ENCODE measurements at places on chromosomes 5 and 9.

DNA sequence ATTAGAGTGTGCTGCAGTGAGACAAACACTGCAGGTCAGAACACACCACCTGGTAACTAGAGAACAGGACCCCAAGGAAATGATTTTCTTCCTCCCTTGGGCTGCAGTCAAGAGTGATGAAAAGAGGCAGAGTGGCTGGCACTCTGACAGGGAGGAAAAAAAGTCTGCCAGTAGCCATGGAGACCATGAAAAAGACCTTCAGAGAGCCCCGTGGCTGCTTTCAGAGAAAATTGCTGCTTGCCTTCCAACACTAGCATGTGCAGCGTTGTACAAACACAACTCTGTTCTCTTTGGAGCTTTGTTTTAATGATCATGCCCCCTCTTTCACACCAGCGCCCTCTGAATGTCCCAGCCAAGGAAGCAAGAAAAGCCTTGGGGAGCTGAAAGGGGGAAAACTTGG, 68.8 kb downstream of the ANKRD55 start:
- no peak for DNase-seq

DNA sequence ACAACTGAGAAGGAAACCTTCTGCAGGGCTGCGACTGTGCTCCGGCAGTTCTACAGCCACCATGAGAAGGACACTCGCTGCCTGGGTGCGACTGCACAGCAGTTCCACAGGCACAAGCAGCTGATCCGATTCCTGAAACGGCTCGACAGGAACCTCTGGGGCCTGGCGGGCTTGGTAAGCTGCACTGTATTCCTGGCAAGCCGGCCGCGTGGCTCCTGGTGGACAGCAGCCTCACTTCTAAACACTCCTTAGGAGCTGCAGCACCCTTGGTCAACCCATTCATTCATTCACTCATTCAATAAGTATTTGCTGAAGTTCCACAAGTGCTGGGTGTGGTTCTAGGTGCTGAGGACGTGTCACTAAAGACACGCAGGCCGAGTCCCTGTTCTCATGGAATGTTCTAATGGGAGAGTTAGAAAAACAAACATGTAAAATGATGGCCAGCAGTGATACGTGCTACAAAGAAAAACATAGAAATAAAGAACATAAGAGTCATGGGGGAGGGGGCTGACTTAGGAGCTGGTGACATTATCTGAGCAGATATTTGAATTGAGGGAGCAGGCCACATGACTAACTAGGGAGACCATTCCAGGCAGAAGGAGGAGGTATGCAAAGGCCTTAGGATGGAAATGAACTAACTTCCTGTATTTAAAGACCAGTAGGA, 6.1 kb downstream of the IL4 start:
- no peak for DNase-seq

DNA sequence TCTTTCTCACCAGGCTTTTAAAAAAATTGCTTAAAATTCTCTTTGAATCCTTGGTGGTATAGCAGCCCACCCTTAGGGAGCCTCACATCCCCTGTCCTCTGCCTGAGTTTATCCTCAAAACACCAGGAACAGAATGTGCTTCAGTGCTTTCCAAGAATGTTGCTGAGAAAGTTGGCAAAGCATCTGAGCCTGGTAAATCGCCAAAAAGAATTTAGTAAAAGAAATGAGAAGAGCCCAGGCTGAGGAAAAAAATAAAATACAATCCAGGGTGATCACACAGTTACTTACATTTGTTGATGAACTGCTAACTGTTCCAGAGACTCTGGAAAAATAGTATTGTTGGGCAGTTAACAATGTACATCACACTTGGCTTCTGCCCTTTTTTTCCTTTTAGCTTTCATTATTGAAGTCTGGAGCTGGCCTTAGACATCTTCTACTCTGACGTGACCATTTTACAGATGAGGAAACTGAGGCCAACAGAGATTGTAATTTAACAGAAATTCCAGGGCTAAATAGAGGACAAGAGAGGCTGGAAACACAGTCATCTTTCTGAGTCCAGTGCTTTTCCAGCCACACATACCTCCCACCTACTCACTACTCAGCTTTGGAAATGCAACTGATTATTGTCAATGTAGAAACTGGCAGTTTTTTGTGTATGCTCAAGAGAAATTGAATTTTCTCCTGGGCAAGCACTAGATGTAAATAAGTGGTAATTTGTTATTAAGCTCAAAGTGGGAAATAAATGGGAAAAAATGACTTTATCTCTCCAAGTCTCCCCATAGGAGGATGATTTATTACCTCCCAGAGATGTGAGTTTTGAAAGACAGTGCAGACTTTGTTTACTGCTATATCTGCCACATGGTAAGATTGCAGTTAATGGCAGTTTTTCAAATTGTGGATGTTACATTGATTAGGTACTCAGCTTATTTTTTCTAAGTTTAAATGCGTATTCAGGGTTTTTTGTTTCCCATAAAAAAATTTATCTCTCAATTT, 86.7 kb upstream of the ALDH1A1 start:
- peak; percentile 22 for DNase-seq

DNA sequence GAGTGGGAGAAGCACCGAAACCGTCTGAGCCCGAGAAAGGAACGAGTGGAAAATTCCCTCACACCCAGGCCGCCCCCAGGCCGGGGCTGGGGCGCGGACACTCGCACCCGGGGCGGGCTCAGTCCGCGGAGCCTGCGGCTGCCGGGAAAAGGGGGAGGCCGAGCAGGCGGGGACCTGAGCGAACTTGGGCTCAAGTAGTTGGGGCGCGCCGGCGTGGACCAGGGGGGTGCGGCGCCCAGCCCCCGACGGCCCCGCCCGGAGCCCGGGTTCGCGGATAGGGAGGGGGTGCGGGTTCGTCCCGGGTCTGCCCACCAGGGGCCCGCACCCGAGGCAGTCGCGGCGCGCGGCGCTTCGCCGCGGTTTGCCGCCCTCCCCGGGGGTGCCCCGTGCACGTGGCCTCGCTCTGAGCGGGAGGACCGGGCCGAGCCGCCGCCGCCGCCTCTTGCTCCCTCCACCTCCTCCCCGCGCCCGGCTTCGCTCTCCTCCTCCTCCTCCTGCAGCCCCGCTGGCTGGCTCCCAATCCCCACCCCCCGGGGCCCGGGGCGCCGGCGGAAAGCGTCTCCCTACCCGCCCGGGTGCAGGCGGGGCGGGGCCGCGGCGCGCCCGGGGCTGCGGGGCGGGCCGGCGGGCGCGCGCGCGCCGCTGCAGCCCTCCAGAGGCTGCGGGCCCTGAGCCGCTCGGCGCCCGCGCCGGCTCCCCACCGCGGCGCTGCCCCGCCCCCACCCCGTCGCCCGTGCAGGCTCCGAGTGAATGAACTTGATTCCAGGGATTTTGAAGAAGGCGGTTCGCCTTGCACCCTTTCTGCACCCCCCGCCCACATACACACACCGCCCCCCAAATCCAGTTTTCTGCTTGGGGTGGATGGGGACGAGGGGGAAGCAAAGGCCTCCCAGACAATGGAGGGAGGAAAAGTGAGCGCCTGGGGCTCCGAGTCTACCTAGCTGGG, 1.3 kb upstream of the NFIB start:
- no peak for DNase-seq

DNA sequence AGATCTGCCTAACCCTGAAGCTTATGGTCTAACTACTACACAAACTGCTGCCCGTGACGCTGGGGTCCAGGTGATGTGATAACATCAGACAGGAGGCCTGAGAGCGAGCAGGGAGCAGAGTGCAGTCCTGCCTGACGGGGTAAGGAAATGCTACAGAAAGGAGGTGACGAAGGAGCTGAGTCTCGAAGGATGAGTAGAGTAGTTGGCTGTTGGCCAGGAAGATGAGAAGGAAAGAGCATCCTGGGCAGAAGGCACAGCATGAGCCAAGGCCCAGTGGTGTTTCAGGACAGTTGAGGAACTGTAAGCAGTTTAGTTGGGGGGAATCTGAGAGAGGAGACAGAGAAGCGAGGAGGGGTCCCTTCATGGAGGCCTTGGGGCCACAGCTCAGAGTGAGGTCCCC, 136.0 kb upstream of the TBC1D2 start:
- no peak for DNase-seq

GRCh38 chr5:130324953-130325671, 420.8 kb downstream of the CHSY3 start:
- no peak for DNase-seq

- no peak for DNase-seq
Observed at GRCh38 chr5:168327451-168327850, 36.0 kb downstream of the WWC1 start.

DNA sequence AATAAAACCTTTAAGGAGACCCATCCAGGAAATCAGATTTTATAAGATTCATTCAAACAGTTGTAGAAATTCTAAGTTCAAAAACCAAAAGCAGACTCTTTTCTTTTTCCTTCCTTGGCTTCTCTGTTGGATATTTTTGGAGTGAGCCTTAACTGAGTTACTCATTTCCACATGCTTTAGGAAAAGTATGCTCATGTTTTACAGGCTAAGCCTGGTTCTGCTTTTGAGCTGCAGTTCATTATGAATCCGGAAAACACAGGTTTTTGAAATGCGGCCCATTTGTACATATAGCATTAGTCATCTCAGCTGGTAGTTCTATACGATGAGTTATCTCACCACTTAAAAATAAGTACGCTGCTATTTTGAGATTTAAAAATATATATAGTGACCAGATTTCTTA, 156.6 kb upstream of the DMRT1 start:
- DNase-seq, result no peak

DNA sequence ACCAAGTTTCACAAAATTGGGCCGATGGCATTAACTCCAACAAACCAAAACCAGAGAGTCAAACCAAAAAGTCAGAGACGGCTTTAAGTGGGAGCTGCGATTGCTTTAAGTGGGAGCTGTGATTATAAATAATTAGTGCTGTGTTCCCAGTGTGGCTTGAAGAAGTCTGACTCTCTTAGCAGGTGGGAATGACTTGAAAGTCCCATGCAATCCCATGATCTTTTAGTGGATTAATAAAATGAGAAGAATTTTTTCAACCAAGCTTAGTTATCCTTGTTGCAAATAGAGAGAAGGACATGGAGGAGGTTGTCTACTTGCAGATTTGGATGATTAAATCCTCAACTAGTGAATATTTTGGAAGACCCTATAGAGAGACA, 68.5 kb downstream of the MYO10 start:
- DNase-seq, result no peak

GRCh38 chr9:35042081-35042604, 30.3 kb downstream of the VCP start:
- no peak for DNase-seq

- DNase-seq, result no peak
Observed at GRCh38 chr9:72333709-72334108, 31.3 kb downstream of the ZFAND5 start.

DNA sequence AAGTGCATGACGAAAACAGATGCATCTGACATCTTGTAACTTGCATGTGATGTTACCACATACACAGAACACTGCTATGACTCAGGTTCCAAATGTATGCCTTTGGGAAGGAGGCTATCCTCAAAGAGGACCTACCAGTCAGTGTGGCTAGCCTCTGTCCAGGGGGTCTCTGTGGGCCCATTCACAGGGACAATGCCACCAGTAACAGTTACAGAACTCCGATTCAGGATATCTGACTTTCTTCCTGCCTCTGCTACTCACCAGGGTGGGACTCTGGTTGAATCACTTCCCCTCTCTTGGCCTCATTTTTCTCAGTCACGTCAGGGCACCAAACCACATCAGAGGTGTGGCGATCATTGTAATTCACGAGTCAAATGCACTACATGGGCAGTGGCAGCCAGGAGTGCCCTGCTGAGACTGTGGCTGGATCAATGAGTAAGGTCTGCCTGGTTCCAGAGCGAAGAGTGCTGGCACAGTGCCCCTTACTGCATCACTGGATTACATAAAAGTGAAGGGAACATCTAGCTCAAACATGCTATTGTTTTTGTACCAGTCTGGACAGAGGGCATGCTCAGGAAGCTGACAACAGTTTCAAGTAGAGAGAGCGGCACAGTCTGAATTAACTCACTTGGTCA, 13.2 kb downstream of the ATOX1 start:
- peak; percentile 71 for DNase-seq

GRCh38 chr5:31068287-31068686, 125.2 kb upstream of the CDH6 start:
- no peak for DNase-seq

GRCh38 chr5:78345485-78345884, 14.9 kb upstream of the SCAMP1 start:
- DNase-seq, result no peak

DNA sequence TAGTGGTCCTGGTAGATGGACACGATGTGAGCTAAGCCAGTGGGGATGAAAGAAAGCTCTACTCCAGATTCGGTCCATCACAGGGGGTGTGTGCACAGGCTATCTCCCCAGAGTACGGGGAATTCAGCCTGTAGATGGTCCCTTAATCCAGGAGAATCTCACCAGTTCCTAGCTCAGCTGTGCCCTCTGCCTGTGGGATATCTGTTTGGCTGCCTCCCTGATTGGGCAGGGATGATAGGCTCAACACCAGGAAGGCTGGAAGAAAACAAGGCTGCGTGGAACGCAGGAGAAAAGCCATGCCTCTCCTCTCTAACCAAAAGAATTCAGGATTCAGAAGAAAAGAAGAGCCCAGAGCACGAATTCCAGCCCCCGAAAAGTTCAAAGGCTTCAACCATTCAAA, 40.9 kb downstream of the VLDLR start:
- no peak for DNase-seq

- DNase-seq, result no peak
Observed at GRCh38 chr5:74542482-74542881, 98.0 kb downstream of the ENC1 start.

GRCh38 chr9:100340224-100340623, 12.5 kb downstream of the TEX10 start:
- no peak for DNase-seq

DNA sequence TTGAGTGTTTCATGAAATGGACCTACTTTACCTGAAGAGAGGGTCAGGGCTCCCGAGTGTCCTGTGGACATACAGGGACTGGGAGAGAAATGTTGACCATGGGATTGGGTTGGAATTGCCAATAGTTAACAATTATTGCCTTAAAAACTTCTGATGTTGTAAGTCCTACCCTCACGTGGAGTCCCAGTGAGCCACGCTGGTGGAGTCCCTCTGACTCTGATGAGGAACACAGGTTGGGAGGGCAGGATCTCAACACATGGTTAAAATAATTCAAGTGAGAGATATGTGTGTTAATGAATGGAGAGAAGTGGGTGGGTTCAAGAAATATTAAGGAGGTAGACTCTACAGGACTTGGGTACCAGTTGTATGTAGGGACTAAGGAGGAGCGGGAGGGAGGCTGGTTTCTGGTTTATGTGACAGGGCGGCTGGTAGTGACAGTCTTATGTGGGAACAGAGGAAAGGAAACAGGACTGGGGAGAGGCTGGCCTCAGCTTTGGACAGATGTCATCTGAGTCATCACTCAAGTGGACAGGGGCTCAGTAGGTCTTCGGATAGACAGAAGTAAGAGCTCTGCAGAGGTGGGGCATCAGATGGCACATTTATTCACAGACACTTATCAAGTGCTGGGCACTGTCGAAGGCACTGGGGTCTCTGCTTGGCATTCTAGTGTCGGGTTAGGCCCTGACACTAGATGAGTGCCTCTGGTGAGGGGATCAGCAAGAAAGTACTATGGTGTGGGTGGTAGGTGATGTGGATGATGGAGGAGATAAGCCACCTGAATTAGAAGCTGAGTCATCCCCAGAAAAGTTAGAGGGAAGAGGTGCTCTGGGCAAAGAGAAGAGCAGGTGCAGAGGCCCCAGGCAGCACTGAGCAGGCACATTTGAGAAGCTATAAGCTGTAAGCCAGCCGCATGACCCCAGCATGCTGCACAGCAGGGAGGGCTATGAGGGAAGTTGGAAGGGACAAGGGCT, 27.2 kb downstream of the MAML1 start:
- no peak for DNase-seq
